ENCODE measurements at places on chromosomes 12 and 14. TPM values are rescaled to one million over a fixed set of nuclear protein-coding genes. Genes with fewer than 3 reads are reported as not detected.

The FOXN4 gene
- 0.20 TPM for total RNA-seq

The LHX5 gene
- total RNA-seq: not detected

The CLEC2D gene
- total RNA-seq: 15.2 TPM

The RNU4-1 gene
- 1,930 TPM for total RNA-seq

The BEGAIN gene
- total RNA-seq: 11.0 TPM

The BLTP3B gene
- 25.6 TPM for total RNA-seq

The LRRC10 gene
- total RNA-seq: not detected

The MEG3 gene
- total RNA-seq: 421 TPM

The CLEC9A gene
- total RNA-seq: 0.46 TPM

The APPL2 gene
- total RNA-seq: 29.3 TPM

The CLEC6A gene
- total RNA-seq: 0.23 TPM

The IPO4 gene
- 36.0 TPM for total RNA-seq

GRCh38 chr12:110921262-110921661, 883 bp upstream of the MYL2 start:
- no peak for DNase-seq

GRCh38 chr12:1676043-1676442, 14.8 kb upstream of the ADIPOR2 start:
- DNase-seq: no peak

- no peak for DNase-seq
Observed at GRCh38 chr12:76633415-76633814, 73.8 kb upstream of the OSBPL8 start.

- no peak for DNase-seq
Observed at GRCh38 chr12:19884021-19884492, 444.8 kb downstream of the AEBP2 start.

GRCh38 chr12:89040146-89040964, 311.9 kb downstream of the DUSP6 start:
- no peak for DNase-seq

DNA sequence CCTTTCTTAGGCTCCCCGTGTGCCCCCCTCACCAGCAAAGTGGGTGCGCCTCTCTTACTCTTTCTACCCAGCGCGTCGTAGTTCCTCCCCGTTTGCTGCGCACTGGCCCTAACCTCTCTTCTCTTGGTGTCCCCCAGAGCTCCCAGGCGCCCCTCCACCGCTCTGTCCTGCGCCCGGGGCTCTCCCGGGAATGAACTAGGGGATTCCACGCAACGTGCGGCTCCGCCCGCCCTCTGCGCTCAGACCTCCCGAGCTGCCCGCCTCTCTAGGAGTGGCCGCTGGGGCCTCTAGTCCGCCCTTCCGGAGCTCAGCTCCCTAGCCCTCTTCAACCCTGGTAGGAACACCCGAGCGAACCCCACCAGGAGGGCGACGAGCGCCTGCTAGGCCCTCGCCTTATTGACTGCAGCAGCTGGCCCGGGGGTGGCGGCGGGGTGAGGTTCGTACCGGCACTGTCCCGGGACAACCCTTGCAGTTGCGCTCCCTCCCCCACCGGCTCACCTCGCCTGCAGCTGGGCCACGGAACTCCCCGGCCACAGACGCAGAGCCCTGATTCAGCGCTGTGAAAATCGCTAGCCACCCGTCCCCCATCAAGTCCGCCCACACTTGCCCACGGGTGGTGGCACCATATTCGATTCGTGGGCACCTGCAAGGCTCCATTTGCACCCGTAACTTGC, 1.3 kb downstream of the TMEM233 start:
- DNase-seq: no peak

DNA sequence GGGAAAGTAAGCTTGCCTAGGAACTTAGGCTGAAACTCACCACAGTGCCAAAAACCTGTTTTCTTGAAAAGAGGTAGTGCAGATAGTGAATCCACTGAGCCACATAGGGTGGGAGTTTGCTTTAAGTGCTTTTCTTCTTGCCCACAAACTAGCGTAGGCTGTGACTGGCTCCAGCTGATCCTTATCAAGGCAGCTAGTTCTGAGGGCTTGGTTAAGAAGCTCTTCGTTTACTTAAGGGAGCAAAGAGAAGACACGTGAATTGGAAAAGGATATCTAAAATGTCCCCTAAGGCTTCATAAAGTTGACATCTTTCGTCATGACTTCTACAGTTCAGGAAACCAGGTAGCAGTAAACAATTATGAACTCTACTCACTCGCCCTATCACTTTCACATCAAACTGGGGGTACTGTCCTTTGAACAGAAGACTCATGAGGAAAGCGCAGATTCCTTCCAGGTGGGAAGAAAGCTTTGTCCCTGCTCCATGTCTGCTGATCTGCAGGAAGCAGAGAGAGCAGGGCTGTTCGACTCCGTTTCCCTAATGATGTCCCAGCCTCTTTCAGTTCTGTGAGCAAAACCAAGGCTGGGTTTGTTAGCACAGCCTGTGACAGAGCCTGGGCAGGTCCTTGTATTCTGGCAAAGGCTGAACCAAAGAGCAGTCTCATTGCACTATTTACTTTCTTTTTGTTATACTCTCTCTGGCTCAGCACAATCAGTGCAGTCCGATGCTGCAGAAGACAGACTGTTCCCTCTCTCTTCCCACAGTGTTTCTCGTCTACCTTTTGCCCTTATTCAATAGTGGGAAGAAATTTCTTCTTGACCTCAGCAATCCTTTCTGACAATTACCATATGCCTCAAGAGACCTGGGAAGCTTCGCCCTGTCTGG, 93.5 kb upstream of the ETV6 start:
- no peak for DNase-seq

DNA sequence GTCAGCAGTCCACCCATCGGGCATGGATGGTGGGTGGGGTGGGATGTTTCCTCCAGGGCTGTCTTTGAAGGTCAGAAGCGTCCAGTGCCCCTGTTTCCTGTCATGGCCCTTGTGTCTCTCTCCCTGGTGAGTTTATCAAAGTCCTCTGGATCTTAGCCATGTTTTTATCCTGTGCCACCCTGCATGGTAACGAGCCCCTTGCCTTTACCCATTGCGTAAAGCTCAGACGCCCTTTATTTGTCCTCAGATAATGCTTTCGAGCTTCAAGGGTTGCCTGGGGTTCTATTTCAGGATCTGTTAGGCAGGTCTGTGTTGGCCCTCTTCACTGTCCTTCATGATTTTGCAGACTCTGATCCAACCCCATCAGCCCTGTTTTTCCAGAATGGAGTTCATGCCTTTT, 172.9 kb downstream of the TSPAN9 start:
- DNase-seq: no peak

- DNase-seq: no peak
Observed at GRCh38 chr12:3203713-3204112, 126.5 kb downstream of the TSPAN9 start.

DNA sequence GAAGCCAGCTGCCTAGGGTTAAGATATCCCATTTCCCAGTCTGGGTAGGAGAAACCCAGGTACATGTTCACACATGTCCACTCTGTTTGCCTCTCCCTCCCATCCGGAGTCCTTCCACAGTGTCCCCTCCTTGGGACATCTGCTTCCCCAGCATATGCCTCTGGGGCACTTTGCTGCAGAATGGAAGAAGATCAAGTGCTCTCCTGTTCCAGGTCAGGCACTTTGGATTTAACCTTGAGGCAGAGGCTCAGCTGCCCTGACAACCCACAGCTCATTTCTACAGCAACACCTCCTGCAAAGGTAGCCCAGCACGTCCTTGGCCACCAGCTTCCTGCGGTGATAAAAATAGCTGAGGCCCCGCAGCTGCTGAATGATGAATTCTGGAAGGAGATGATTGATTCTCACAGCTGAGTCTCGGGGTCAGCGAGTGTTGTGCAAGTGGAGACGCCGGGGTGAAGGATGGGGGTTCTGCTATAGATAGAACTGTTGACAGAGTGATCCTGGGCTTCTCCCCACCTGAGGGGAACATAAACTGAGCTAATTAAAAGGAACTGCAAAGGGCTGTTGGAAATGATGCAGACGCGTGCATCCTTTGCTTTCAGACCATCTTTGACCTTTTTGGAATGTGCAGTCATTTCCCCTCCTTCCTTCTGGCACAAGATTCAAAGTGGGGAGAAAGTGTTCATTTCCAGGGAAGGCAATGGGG, 145.0 kb downstream of the SLC38A6 start:
- no peak for DNase-seq

DNA sequence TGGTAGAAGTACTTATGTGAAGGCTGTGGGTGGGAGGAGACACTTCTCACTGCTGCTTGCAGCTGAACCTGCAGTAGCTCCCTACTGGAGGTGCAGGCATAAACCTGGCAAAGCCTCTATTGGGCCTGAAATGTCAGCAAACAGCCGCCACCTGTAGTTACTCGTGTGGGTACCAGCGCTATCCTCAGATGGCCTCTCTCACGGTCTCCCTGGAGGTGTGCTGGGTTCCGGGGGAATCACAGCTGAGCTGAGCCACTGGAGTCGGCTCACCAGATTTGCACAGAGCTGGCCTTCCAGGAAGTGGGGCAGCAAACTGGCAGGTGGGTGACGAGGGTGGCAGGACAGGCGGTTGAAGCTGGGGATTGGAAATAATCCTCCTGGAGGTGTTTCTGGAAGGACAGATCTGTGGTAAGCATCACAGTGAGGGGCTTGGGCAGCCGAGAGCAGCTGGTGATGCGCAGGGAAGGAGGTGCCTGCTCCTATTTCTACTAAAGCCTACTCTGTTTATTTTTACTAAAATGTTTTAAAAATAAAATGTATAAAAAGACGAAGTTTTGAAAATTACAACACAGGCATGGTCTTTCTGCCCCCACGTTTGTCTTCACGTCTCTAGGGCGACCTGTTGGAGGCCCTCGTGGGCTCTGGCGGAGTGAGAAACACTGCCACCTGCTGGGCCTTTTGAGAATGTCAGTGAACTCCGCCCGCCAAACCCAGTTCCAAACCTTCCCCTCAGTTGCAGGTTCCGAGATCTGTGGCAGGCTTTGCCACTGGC, 67.8 kb upstream of the PLEKHG3 start:
- DNase-seq: peak; percentile 57

DNA sequence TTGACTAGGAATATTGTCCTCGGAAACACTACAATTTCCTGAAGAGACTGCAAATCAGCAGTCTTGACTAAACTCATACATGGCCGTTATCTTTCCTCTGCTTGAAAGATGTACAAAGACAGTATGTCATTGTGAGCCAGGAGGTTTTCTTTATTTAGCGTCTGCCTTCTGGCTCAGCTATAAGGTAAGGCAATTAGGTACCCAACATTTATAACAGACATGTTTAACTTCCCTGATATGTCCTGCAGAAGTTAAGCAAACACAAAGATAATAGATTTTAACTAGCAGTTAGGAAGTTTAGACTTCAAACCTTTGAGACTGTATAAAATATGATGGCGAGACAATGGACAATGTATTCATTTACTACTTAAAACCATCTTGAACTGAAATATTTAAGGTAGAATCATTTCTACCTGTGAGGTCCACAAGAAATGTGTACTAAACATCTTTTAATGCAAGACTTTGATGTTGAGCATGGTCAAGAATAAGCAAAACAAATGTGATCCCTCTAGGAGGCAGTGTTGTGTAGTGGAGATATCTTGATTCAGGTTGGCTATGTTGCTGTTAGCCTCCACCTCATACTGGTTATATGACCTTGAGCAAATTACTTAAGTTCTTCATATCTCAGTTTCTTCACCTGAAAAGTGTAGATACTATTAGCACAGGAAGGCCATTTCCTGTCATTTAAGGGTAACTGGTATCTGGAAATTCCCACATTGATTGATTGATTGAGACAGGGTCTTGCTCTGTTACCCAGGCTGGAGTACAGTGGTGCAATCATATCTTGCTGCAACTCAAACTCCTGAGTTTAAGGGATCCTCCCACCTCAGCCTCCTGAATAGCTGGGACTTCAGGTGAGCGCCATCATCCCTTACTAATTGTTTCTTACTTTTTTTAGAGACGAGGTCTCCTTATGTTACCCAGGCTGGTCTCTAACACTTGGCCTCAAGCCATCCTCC, 96.3 kb upstream of the EEA1 start:
- no peak for DNase-seq

GRCh38 chr14:91906374-91906773, 39.0 kb upstream of the TC2N start:
- no peak for DNase-seq

- DNase-seq: no peak
Observed at GRCh38 chr12:13085968-13086686, 17.3 kb downstream of the GSG1 start.

- DNase-seq: peak; percentile 39
Observed at GRCh38 chr12:103884316-103884715, 43.3 kb upstream of the NT5DC3 start.

- DNase-seq: no peak
Observed at GRCh38 chr14:67186172-67186768, 3.0 kb upstream of the GARIN2 start.

GRCh38 chr12:38268612-38269011, 48.0 kb upstream of the ALG10B start:
- DNase-seq: no peak

GRCh38 chr12:25500651-25501050, 52.4 kb downstream of the LMNTD1 start:
- no peak for DNase-seq

DNA sequence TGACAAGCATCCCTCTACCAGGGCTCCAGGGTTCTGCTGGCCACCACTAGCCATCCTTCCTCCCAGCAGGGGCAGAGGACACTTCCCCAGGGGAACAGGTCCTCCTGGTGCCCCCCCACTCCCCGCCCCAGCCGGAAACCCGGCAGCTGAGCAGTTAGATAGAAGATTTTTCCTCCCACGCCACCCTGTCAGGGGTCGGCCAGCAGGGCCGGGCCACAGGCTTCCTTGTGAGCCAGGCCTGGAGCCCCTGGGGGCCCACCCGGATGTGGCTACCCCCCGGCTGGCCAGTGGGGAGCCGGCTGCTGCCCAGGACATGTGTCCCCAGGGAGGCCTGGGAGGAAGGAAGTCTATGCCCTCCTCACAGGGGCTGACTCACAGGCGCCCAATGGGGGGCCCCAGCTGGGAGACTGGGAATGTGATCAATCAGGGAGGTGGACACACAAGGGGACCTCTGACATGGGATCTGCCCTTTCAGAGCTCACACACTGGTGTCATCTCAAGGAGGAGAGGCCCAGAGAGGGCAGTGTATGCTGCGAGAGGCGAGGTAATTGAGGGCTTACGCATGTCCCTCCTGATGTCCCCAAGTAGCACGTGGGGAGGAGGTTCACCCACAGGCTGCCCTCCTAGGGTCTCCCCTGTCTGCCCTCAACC, 4.2 kb downstream of the SH2B3 start:
- no peak for DNase-seq

DNA sequence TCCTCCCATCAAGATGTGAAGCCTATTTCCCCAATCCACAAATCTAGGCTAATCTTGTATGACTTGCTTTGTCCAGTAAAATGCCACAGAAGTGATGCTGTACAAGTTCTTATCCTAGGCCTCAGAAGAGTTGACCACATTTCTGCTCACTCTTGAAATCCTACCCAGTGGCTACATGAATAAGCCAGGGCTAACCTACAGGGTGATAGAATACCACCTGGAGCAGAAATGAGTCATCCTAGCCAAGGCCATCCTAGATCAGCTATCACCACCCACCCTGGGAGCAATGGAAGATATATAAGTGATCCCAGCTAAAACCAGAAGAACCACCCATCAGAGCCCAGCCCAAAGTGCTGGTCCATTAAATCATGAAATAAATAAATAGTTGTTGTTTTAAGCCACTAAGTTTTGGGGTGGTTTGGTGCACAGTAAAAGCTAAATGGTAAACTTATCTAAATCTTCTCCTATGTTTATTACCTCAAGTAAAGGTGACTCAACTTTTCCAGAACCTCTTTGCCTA, 105.1 kb downstream of the RPS29 start:
- DNase-seq: no peak

Data from ovary (tissue), 10 donors.